ENCODE measurements at places on chromosomes 13 and 19.
A peak's percentile ranks its signal among the peaks of the same experiment; 100 is the strongest.

GRCh38 chr19:50065938-50066337, 40.1 kb downstream of the ZNF473 start:
- no peak for DNase-seq

DNA sequence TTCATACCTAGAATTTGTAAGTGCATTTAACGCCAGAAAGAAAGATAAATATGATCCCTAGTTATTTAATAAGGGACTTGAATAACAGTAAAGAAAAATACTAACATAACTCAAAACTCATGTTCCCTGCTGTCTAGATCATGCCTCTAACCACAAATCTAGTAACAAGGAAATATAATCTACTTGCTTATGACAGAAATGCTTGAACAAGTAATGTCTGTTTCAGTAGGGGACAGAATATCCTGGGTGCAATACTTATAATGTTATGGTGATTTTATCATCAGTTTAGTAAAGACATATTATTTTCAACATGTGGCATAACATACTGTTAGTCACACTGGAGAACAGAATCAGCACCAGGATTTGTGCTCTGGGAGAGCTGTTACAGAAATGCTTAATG, 861.9 kb upstream of the SLITRK1 start:
- no peak for DNase-seq

DNA sequence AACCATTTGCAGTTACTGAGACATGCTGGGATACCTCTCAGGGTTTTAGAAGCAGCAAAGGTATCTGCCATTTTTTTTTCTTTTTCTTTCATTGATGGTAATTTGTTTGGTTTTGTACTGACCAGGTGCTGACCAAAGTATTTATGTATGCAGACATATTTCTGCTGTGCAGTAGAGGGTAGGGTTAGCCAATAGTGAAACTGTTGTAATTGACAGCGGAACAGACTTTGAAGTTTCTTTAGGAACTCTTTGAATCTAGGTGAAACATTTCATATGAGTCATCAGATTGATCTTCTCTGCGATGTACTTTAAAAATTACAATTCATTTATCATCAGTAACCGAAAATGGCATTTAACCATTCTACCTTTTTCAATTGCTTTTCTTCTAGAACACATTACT, 63.0 kb downstream of the ITGBL1 start:
- DNase-seq, result no peak

GRCh38 chr13:71727662-71728061, 139.3 kb downstream of the DACH1 start:
- DNase-seq, result no peak

DNA sequence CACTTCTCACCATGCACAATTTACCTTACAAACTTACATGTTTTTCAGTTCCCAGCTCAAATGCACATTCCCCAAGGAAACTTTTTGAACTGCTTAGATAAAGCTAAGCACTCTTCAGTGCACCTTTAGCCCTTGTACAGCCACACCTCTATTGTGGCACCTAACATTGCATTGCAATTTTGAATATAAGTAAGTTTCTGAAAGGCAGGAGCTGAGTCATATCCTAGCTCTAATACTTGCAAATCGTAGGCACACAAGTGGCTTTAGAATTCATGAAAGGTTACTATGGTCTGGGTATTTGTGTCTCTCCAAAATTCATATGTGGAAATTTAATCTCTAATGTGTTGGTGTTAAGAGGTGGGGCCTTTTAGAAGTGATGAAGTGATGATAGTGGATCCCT, 4.9 kb upstream of the ESD start:
- no peak for DNase-seq

GRCh38 chr19:54478677-54479266, 5.7 kb upstream of the CDC42EP5 start:
- no peak for DNase-seq

GRCh38 chr19:33240181-33240771, 14.6 kb upstream of the SLC7A10 start:
- no peak for DNase-seq

- no peak for DNase-seq
Measured at GRCh38 chr13:96817336-96817941, 176.8 kb downstream of the OXGR1 start.

- DNase-seq, result no peak
Measured at GRCh38 chr13:58397596-58398387, 766.2 kb downstream of the PCDH17 start.

DNA sequence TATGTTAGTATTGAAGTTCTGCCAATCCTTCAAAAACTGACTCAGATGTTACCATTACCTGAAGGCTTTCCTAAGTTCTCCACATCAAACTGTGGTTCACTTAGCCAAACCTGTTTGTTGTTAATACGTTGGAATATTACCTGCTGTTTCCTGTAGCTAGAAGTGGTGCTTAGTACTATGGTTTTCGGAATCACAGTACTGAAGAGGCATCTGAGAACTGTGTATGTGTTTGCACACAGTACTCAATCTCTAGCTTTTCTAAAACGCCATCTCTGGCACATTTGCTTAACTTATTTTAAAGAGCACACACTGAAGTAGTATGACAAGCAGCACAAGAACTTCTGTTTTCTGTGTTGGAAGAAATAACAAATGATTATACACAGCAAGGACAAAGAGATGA, 248.2 kb downstream of the SHISA2 start:
- no peak for DNase-seq

- no peak for DNase-seq
Measured at GRCh38 chr13:69866555-69866954, 241.1 kb upstream of the ATXN8OS start.

GRCh38 chr13:87535911-87536310, 135.3 kb upstream of the SLITRK5 start:
- no peak for DNase-seq

- DNase-seq, result no peak
Measured at GRCh38 chr19:31354799-31355664, 5.8 kb upstream of the TSHZ3 start.

GRCh38 chr13:31485651-31486051, 253.7 kb upstream of the RXFP2 start:
- DNase-seq, result no peak

DNA sequence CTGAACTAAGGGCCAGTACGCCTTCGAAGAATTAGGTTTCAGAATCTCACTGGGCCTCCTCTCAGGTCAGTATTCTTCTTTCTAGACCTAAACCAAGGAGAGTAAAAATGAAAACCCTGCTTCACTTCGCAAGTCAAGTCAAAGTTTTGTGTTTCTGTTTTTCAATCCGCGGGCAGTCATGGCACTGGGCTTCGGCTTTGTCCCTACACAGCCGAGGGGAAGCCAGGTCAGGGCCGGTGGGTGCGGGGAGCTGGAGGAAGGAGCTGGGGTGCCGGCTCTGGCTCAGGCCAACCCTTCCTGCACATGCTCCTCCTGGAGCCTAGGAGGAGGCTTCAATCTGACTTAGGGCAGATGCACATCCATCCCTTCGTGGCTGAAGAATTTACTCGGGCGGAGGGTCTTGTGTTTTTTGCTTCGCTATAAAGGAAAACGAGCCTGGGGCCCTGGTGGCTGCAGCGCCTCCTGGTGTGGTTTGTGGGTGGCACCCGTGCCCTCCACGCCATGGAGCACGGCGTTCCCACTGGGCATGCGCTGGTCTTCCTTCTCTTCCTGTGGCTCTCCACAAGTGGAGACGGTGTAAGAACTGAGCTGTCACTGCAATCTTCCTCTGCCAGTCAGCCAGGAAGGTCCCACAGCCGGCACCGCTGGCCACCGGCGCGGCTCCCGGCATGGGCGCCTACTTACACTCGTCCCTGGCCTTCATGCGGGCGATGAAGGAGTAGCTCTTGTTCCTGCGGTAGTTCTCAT, 22.5 kb downstream of the C19orf44 start:
- DNase-seq, result no peak

DNA sequence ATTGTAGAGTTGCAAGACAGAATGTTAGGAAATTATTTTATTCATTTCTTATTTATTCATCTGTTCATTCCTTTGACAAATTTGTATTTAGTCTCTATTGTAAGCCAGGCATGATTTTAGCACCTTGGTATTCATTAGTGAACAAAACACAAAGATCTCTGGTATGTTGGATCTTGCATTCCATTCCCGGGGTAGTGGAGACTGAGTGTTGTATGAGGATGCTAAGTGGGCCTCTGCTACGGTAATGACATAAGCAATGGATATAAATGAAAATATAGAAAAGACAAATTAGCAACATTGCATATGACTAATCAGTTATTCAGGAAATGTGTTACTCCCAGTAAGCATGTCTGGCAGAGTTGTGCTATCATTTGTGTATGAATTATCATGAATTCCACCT, 449.3 kb downstream of the PCDH17 start:
- no peak for DNase-seq

DNA sequence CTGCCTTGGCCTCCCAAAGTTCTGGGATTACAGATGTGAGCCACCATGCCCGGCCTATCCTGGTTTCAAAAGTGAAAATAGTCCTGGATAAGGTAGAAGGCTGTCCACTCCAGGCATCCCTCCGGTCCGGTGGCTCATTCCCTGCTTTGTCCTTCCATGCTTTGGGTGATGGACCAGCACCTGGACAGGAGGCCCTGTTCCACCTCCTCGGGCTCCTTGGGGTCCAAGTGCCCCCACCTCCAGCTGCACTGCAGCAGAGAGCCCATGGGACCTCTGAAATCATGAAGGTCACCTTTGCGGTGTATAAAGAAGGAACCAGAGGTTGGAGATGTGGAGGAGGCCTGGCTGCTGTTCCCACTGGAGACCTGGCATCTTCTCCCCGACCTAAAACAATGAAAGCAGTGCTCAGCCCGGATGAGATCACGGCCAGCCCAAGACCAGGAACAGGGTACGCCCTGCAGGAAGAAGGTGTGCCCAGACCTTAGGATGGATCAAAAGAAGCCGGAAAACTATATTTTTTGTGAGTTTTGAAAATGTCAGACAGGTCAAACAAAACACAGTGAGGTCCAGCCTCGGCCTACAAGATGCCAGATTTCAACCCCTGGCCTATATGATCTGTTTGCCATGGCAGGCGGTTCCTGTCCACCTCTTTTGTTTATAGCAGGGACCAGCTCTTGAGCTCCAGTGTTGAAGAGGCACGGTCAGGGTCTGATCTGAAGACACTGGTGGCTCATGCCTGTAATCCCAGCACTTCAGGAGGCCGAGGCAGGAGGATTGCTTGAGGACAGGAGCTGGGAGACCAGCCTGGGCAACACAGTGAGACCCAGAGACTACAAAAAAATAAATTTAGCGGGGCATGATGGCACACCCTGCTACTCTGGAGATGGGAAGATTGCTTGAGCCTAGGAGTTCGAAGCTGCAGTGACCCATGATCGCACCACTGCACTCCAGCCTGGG, 5.8 kb downstream of the LSR start:
- no peak for DNase-seq

DNA sequence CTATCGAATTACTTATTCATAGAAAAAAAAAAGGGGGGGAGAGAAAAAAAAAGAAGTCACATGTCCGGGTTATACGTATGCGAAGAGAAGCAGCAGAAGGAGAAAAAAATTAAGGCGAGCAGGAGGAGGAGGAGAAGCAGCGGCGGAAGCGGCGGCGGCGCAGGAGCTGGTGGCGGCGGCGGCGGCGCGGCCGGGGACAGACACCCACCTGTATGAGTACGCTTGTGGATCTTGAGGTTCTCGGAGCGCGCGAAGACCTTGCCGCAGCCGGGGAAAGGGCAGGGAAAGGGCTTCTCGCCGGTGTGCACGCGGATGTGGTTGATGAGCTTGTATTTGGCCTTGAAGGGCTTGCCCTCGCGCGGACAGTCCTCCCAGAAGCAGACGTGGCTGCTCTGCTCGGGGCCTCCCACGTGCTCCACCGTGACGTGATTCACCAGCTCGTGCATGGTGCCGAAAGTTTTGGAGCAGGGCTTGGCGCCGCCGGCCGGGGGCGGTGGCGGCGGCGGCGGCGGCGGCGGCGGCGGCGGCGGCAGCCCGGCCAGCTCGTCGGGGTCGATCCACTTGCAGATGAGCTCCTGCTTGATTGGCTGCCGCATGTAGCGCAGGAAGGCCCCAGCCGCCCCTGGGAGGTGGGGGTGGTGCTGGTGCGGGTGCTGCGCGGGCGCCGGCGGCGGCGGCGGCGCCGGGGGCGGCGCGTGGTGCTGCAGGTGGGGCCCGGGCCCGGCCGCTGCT, 1.5 kb downstream of the ZIC5 start:
- no peak for DNase-seq

- no peak for DNase-seq
Measured at GRCh38 chr19:39133431-39134270, 8.1 kb downstream of the PAK4 start.

- peak; percentile 43 for DNase-seq
Measured at GRCh38 chr19:13033819-13034611, 38.7 kb downstream of the NFIX start.

DNA sequence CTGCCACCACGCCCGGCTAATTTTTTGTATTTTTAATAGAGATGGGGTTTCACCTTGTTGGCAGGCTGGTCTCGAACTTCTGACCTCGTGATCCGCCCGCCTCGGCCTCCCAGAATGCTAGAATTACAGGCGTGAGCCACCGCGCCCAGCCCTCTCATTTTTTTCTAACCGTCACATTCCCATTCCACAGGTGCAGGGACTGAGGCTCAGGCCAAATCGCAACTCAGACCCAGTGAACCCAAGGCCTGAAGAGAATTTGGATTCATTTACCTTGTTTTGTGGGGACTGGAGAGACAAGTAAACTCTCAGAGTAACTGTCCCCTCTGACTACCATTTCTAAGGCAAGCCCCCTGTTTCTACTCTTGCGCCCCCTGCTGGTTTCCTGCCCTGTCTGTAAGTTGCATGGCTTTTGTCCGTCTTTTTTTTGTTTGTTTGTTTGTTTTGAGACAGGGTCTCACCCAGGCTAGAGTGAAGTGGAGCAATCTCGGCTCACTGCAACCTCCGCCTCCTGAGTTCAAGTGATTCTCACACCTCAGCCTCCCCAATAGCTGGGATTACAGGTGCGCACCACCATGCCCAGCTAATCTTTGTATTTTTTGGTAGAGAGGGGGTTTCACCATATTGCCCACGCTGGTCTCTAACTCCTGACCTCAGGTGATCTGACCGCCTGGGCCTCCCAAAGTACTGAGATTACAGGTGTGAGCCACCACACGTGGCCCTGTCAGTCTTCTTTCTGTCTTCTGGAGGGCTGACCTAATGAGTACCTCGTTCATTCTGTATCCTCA, 2.3 kb upstream of the STRN4 start:
- DNase-seq, result peak; percentile 68

GRCh38 chr19:15252398-15253018, 20.3 kb upstream of the EPHX3 start:
- DNase-seq, result no peak

DNA sequence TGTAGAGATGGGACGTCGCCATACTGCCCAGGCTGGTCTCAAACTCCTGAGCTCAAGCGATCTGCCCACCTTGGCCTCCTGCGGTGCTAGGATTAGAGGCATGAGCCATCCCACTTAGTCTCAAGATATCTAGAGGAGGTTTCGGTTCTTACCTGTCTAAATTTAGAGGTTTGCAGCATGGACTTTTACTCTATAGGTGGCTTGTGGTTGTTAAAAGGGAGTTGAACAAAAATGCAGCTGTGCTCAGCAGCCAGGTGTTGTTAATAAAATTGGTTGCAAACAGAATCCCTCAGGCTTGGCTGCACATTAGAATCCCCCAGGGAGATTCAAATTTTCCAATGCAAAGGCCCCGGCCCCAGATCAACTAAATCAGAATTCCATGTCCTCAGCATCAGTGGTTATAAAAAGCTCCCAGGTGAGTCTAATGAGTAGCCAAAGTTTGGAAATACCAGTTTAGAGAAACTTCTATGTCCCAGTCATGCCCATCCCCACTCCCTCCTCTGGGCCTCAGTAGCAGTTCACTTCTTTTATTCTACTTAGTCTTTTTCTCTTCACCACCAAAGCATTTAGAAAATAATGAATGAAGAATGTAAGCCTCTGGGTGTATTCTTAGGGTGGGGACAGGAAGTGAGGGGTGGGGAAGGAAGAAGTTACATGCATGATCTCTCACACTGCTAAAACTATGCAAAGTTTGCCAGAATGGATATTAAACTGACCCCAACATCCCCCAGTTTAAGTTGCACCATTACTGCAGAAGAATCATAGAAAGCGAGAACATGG, 471.0 kb downstream of the COG6 start:
- no peak for DNase-seq

- DNase-seq, result no peak
Measured at GRCh38 chr13:100667894-100668293, 6.7 kb downstream of the TMTC4 start.

Data from stimulated activated CD8-positive, alpha-beta memory T cell treated with anti-CD3 and anti-CD28 coated beads, Interleukin-7, amount 100 ng/mL, for 48 hours (primary cell).